ENCODE measurements at places on chromosomes 11 and 22. TPM values are rescaled to one million over a fixed set of nuclear protein-coding genes. Genes with fewer than 3 reads are reported as not detected.

The MFRP gene
- not detected for polyA plus RNA-seq

The OR9I1 gene
- not detected for polyA plus RNA-seq

The PRG3 gene
- not detected for polyA plus RNA-seq

GRCh38 chr11:105741488-105742020, 131.7 kb downstream of the GRIA4 start:
- DNase-seq: no peak

The ANO9 gene
- polyA plus RNA-seq: 94.1 TPM

The RIMBP3C gene
- polyA plus RNA-seq: 0.22 TPM

The RASD2 gene
- polyA plus RNA-seq: not detected

DNA sequence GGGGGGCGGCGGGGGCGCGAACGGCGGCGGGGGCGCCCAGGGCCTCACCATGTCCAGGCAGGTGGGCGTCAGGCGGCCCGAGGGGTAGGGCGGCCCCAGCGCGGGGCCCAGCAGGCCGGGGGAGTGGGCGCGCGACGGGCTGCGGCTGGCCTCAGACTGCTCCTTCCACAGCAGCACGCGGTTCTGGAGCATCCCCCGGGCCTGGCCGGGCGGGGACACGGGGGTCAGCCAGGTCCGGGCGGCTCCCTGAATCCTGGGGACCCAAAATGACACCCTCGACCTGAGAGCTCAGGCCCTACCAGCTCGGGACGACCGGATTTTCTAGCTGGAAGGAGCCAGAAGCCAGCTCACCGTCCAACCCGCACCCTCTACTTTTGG, 5.5 kb upstream of the SLC16A8 start:
- DNase-seq: no peak

GRCh38 chr11:1922481-1923081, 3.1 kb downstream of the TNNT3 start:
- DNase-seq: no peak

GRCh38 chr22:27761000-27761399, 40.6 kb downstream of the MN1 start:
- DNase-seq: no peak

Data from B cell (primary cell).